ENCODE measurements at places on chromosomes 16 and 17.

DNA sequence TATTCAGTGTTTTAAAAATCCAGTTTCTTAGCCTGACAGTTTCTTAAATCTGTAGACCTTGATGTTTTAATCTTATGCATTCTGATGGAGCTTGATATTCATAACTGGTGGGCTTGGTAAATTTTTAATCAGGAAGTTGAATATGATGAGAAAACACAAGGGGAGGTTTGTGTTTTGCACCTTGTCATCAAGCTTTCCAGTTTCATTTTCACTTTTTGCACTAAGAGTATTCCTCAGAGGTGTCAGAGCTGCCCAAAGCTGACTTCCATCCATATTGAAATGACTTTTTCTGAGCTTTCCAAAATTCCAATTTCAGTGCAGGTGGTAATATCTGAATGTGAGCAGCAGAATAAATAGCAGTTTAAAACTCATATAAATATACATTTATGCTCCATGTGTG lies 555.0 kb upstream of the RBFOX1 start:
- DNase-seq, result no peak

- no peak for DNase-seq
Observed at GRCh38 chr16:78897299-78897698, 703.2 kb downstream of the MAF start.

DNA sequence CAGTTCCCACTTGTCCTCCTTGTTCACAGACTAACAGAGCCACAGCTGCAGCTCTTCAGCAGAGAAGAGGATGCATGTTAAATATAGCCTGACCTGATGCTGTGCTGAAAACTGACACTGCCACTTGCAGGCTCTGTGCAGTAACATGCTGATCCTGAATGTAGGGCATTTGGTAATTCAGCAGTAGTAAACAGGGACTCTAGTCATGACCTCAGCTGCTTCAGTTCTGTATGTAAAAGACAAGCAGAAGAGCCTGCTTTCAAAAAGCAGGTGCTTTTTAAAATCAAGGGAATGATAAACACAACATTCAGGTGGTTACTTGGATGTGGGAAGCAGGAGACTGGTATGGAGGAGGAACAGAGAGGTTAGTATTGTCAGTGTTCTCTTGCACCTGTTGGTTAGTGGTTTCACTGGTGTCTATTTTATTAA lies 33.8 kb downstream of the ESRP2 start:
- DNase-seq, result no peak

DNA sequence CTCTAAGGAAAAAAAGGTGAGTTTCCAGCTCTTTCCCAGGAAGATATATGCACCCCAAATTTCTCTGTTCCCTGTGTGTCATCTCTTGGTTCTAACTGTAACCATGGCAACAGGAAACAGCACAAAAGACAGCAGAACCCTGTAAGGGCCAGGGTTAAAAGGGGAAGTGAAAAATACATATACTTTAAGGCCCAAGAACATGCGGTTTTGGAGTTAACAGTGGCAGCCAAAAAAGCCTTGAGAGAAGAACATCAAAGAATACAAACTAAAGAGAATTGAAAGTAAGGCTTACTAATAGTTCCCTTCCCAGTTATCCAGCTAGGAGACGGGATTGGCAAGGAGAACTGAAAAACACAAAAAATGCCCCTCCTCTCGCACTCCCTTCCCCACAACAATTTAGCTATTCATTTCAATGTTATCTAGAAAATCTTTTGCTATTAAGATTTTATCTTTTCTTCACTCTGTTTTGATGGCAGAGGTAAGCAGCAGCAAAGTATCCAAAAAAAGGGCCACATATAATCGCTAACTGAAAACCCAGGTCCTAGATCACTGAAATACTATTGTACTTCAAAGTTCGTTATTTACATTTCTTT lies 1.5 kb downstream of the SPOP start:
- peak; percentile 8 for DNase-seq

- no peak for DNase-seq
Observed at GRCh38 chr17:81339191-81339533, 44.1 kb upstream of the SLC38A10 start.

All from C1 segment of cervical spinal cord (tissue), 14 donors.